ENCODE measurements at places on chromosomes 12 and 14.

DNA sequence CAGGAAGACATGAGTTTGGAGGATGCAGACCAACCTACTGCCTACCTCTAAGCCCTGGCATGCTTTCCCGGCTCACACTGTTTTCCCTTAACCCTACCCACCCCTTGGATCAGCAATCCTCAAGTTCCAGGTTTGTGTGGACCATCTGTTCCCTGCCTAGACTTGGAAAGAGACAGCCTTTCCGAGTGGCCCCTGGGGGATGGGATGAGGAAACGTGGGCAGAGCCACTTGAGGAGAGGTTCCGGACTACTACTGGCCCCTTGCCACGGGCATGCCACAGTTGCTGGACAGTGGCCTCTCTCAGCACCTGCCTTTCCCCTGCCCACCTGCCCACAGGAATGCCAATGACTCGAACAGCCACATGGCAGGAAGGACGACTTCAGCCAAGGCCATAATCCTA, 135.9 kb downstream of the SLC15A4 start:
- DNase-seq, result no peak

GRCh38 chr12:99521664-99522063, 125.9 kb upstream of the GARIN6 start:
- DNase-seq, result no peak

DNA sequence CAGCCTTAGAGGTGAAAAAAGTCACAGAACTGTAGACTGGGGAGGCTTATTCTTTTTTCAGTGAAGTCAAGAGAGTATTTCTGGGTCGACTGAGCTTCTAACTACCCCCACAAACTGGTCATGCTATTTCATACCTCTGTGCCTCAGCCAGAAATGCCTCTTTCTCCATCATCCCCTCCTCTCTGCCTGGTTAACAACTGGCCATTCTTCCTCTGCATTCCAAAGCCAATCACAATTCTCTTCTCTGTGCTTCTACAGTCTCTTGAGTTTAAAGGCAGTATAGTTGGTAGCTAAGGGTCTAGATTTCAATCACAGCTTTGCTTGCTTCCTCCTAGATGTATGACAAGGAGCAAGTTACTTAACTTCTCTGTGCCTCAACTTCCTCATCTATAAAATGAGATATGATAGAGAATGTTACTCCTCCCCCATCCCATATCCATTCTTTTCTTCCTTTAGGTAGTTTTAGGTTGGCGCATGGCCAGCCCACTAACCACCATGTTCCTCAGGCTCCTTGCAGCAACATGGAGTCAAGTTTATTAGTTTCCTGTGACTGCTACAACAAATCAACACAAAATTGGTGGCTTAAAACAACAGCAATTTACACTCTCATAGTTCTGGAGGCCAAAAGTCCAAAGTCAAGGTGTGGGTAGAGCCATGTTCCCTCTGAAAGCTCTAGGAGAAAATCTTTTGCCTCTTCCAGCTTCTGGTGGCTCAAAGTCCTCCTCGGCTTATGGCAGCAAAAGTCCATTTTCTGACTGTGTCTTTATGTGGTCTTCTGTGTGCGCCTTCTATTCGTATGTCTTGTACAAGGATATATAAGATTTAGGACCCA, 62.5 kb downstream of the ITPR2 start:
- DNase-seq, result no peak

- DNase-seq, result no peak
Observed at GRCh38 chr14:64763085-64763782, 59.0 kb downstream of the PLEKHG3 start.

DNA sequence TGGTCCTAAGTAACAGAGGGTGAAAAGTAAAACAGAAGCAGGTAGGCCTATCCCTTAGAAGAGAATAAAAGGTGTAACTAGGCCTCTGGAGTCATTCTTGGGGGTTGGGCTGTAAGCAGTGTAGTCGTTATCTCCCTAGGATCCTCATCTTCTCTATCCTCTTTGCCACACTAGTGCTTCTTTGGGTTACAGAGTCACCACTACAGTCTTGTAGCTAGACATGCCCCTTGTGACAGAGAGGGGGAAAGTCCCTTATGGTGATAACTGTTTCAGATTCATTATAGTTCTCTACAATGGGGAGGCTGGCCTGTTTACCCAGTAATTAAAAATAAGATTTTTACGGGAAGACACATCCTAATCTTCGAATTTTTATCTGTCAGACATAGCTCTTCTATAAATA, 16.4 kb upstream of the SRP54 start:
- DNase-seq, result no peak

DNA sequence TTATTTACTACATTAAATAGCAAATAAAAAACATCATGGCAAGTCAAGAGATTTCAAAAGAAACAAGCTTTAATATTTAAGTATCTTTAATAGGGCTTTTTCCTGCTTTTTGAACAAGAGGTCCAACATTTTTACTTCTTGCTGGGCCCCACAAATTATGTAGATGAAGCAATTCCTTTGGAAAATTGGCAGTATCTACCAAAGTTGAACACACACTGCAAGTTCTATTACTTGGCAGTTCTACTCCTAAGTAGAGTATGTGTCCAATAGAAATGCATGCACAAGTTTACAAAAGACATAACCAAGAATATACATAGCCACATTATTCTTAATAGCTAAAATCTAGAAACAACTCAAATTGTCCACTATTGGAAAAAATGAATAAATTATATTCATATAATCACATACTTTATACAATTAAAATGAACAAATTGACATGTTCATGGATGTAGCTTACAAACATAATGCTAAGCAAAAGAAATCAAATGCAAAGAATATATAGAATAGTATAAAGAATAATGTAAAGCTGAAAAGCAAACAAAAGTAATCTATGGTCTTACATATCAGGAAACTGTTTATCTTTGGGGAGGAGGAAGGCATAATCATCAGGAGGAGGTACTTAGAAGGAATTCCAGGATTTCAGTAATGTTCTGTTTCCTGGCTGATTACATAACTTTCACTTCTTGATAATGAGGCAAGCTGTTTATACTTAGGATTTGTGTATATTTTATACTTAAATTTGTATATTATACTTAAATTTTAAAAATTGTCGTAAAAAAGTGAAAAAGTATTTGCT, 6.5 kb upstream of the TMBIM4 start:
- DNase-seq, result no peak

GRCh38 chr12:63792338-63792737, 12.6 kb downstream of the RXYLT1 start:
- DNase-seq, result no peak

- DNase-seq, result no peak
Observed at GRCh38 chr14:91521061-91521640, 11.0 kb upstream of the PPP4R3A start.

- no peak for DNase-seq
Observed at GRCh38 chr12:46389031-46389616, 16.6 kb upstream of the SLC38A2 start.

- no peak for DNase-seq
Observed at GRCh38 chr12:26678697-26679660, 154.0 kb downstream of the ITPR2 start.

DNA sequence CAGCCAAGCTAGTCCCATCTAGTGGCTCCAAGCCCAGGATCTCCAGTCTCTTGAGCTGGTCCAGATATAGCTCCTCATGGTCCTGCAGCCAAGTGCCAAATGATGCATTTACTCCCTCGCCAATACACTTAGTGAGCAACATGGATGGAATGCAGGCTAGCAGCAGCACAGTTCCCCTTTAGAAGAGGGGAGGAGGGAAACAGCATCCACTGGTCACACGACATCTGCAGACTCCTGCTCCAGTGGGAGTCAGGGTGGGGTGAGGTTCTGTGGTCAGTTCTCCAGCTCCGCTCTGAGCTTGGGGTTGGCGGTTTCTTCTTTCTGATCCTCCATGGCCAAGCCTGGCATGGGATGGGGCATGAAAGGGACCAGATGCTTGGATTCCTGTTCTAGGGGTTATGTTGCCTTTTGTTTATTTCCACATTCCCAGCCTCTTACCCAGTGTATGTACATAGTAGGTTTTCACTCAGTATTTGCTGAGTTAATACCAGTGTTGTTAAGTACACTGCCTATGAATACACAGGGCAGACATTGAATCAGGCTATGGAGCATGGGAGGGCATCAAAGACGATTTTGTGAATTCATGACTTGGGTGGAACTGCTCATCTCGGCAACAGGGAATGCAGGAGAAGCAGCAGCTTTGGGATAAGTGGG, 57.3 kb downstream of the GALNT16 start:
- DNase-seq, result no peak

- no peak for DNase-seq
Observed at GRCh38 chr14:92607702-92608429, 94.3 kb downstream of the RIN3 start.

DNA sequence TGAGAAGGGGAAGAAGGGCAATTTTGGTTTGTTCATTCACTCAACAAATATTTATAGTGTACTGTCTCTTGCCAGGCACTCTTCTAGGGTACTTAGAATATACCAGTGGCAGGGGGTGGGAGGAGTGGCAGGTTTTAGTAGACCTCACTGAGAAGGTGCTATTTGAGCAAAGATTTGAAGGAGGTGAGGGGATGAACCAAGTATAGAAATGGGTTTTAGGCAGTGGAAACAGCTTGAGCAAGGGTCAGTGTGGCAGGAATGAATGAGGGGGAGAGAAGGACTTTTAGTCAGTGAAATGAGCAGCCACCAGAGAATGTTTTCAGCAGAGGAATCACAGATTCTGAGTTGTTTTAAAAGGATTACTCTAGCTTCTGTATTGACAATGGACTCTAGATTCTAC, 2.3 kb downstream of the PRIM1 start:
- DNase-seq, result no peak

DNA sequence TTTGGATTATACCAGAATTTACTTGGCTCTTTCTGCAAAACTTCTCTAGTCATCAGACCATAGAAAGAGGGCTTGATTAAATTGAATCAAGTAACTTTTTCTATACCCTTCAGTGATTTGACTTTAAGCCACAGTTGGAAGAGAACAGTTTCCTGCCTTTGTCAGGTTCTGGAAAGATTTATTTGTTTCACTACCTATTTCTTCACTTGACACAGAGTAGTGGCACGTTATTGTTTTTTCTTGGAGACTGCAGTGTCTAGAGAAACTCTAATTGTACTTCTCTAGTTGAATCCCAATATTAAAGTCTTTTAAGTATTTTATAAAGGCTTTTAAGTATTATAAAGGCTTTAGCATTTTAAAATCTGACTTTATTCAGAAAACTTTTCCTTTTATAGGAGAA, 138.1 kb downstream of the TMEM117 start:
- DNase-seq, result no peak

- no peak for DNase-seq
Observed at GRCh38 chr12:22658214-22658613, 33.2 kb downstream of the ETNK1 start.

DNA sequence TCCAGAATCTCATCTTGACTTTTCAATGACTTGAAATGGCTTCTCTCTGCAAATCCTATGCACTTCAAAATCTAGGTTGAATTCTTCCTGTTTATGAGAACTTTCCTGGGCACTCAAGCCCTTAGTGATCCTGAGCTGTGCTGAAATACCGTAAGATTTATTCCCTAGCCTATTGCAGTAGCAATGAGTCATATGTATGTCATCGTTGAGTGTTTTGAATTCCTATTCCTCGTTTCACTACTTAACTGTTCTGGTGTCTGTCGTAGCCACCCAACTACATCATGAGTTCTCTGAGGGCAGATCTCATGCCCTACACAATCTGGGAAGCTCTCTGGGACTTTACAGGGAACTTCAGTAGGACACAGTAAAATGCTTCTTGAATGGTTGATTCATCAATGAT, 190.8 kb upstream of the TMEM132C start:
- DNase-seq, result no peak

GRCh38 chr12:132108211-132108832, 35.8 kb downstream of the DDX51 start:
- DNase-seq, result no peak
